ENCODE measurements at places on chromosomes 12 and 14. TPM values are rescaled to one million over a fixed set of nuclear protein-coding genes. Genes with fewer than 3 reads are reported as not detected.

DNA sequence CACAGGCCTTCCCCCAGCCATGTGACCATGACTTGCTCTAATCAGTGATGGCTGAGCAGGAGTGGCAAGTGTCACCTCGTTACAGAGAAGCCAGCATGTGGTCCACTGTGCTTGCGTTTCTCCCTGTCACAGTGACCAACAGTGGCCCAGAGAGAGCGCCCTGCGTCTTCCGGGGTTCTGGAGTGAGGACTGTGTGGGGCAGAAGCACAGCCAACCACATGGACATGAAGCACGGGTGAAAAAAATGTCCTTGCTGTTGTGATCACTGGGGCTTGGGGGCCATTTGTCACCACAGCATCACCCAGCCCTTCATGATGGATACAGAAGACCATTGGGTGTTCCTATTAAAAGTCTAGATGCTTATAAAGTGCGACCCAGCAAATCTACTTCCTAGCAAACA lies 174.6 kb upstream of the C14orf180 start:
- H3K36me3 ChIP-seq, result no peaks in the 10 kb centered on the region
- H3K27me3 ChIP-seq, result no peaks in the 10 kb centered on the region
- DNase-seq, result no peak
- H3K4me3 ChIP-seq, result no peak overlapping the region

GRCh38 chr14:35687335-35687939 lies 121.7 kb downstream of the RALGAPA1 start:
- no peak overlapping the region for H3K27ac ChIP-seq
- DNase-seq, result peak; percentile 26
- H3K4me3 ChIP-seq, result no peak overlapping the region
- H3K27me3 ChIP-seq, result no peaks in the 10 kb centered on the region
- peaks cover 2% of the 10 kb centered on the region for H3K36me3 ChIP-seq

The HOXC10 gene
- total RNA-seq, result 3.8 TPM

DNA sequence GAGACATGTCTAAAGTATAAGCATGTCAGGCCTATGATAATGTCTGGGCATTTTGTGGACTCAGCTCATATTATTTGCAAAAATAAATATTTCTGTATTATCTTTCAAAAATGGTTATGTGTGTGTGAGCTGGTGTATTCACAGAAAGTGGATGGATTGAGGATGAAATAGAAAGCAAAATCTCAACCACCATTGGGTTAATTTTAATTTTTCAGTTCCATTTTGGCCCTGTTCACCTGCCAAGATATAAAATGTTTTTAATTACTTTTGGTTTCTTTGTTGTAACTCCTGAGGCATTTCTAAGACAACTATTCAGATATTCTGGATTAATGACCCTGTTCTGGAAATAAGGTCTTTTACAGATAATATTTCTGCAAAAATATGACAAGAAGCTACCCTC lies 232.7 kb upstream of the PPFIA2 start:
- H3K4me1 ChIP-seq, result no peaks in the 10 kb centered on the region
- H3K4me3 ChIP-seq, result no peak overlapping the region
- no peaks in the 10 kb centered on the region for H3K27me3 ChIP-seq
- H3K36me3 ChIP-seq, result no peaks in the 10 kb centered on the region

The PPP1R1A gene
- total RNA-seq, result 0.61 TPM

DNA sequence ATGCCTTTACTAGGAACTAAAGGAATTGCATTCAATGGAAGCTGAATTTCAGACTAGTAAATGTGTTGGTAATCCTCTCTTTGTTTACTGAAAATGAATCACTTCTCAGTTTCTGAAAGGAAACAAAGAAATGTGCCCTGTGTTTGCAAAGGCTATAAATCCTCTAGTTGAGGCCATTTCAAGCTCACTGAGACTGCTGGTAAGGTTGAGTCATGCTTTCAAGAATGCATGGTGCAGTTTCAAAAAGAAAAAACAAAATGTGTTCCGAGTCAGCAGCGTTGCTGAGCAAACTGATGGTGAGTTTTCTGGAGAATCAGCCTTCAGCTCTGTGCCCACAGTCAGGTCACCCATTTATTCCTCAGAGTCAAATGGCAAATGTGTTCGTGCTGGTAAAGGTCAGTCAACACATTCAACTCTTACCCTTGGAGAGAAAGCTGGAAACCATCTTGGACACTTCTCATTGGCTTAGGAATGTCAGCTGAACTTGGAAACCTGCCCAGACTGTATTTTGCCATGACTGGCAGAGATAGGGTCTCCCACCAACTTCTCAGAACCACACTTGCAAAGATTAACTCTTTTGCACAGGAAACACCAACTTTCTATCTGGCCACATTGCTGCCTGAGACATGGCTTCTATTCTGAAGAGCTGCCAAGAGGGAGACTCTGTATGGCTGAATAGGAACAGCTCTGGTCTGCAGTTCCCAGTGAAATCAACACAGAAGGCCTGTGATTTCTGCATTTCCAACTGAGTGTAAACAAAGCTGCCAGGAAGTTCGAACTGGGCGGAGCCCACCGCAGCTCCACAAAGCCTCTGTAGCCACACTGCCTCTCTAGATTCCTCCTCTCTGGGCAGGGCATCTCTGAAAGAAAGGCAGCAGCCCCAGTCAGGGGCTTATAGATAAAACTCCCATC lies 484.4 kb downstream of the ATP23 start:
- peak overlapping the region; percentile 57 for H3K27ac ChIP-seq
- H3K27me3 ChIP-seq, result no peaks in the 10 kb centered on the region
- peak; percentile 72 for DNase-seq
- peak overlapping the region; percentile 33 for H3K4me3 ChIP-seq
- peaks cover 27% of the 10 kb centered on the region for H3K4me1 ChIP-seq

- no peaks in the 10 kb centered on the region for H3K27me3 ChIP-seq
- peaks cover 1% of the 10 kb centered on the region for H3K36me3 ChIP-seq
- no peak overlapping the region for H3K27ac ChIP-seq
- no peak overlapping the region for H3K4me3 ChIP-seq
- peaks cover 4% of the 10 kb centered on the region for H3K4me1 ChIP-seq
- DNase-seq, result no peak
Observed at GRCh38 chr12:48777501-48778400, 11.1 kb downstream of the ADCY6 start.

DNA sequence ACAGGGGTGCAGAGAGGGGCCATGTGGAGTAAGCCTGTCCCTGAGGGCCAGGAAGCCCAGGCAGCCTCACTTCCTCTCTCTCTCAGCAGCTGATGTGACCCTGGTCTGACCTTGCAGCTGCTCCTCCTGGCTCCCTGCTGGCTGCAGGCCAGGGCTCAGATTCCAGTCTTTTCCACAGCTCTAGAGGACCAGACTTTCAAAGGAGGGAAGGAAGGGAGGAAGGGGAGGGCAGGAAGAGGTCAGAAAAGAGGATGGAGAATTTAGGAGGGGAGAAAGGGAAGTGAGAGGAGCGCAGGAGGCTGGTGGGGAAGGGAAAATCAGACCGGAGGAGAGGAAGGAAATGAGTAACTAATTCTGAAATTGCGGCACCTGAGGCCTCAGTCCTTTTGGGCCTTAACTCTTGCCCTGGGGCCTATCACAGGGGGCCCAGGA lies 40.9 kb upstream of the VASH1 start:
- H3K4me3 ChIP-seq, result no peak overlapping the region
- 0 out of 2 replicates have a peak, but pooled peaks cover 4% of the 10 kb centered on the region for H3K27me3 ChIP-seq
- H3K36me3 ChIP-seq, result no peaks in the 10 kb centered on the region
- no peak for DNase-seq

DNA sequence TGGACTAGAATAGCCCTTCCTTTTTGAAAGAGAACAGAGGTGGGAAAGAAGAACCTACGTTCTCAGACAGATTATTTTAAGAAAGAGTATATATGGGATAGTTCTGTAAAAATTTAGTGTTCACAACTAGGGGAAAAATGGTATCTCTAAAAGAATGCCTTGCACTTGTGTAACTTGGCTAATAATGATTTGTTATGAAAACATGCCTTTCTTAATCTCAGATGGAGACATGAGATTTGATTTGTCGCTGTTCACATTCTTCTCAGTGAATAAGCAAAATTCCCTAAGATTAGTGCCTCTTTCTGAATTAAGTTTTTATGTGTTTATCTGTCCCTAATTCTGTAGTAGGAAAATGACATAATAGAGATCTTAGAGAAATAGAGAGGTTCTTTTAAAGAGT lies 100.8 kb downstream of the USP15 start:
- no peaks in the 10 kb centered on the region for H3K27me3 ChIP-seq
- no peaks in the 10 kb centered on the region for H3K4me1 ChIP-seq
- no peak overlapping the region for H3K4me3 ChIP-seq
- no peak overlapping the region for H3K27ac ChIP-seq
- no peaks in the 10 kb centered on the region for H3K36me3 ChIP-seq
- DNase-seq, result no peak

The FAM186B gene
- 0.42 TPM for total RNA-seq

DNA sequence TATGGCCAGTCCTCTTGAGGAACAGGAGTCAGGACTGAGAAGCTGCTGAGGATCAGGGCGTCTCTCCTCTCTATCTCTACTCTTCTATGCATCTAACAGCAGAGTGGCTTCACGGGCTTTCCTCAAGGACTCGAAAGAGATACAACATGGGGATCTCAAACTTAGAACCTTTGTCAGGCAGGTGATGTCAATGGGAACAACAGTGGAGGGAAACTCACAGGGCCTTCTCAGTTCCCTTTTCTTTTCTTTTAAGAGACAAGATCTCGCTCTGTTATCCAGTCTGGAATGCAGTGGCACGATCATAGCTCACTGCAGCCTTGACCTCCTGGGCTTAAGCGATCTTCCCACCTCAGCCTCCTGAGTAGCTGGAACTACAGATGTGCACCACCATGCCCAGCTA lies 127.6 kb downstream of the PTPN11 start:
- H3K4me3 ChIP-seq, result no peak overlapping the region
- H3K27me3 ChIP-seq, result no peaks in the 10 kb centered on the region
- H3K4me1 ChIP-seq, result no peaks in the 10 kb centered on the region
- no peak for DNase-seq

The CLEC14A gene
- total RNA-seq, result 0.10 TPM

DNA sequence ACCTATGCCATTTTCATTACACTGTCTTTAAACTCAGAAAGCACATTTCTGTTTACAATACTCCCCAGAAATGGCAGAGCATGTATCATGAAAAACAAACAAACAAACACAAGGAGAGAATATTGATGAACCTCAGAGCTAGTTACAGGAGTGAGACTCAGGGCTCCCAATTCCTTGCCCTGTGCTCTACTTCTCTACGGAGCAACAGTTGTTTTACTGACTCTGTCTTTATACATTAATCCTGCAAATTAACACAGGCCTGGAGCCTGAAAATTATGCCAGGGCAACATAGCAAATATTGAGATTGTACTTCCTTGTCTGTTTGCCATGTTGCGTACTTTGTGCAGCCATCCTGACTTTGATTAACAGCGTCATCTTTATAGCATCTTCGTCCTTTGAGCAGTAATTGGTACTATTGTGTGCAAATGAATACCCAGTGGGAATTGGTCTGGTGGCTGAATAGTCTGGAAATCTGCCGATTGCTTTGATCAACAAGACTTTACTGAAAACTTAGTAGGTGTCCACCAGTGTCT lies 15.2 kb upstream of the AKAP6 start:
- no peak for DNase-seq
- no peak overlapping the region for H3K27ac ChIP-seq
- no peaks in the 10 kb centered on the region for H3K36me3 ChIP-seq
- no peaks in the 10 kb centered on the region for H3K27me3 ChIP-seq

DNA sequence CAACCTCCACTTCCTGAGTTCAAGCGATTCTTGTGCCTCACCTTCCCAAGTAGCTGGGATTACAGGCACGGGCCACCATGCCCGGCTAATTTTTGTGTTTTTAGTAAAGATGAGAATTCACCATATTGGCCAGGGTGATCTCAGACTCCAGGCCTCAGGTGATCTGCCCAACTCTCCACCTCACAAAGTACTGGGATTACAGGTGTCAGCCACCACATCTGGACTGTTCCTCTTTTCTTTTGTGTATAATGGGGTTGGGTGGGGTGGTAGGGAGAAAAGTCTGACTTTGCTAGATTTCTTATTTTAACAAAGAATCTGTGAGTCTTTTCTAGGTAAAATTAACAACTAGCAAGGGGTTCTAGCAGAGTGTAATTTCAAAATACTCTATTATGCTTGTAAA lies 92.7 kb upstream of the AMN1 start:
- no peaks in the 10 kb centered on the region for H3K4me1 ChIP-seq
- no peaks in the 10 kb centered on the region for H3K36me3 ChIP-seq
- no peaks in the 10 kb centered on the region for H3K27me3 ChIP-seq

DNA sequence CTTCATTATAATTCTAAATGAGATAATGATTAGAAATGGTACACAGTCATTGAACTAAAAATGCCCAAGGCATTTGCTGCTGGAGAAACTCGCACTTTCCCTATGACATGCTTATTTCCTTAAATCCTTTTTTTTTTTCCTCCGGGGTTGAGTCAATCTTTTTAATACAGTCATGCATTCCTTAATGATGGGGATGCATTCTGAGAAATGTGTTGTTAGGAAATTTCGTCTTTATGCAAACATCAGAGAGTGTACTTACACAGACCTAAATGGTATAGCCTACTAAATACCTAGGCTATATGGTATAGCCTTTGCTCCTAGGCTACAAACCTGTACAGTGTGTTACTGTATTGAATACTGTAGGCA lies 29.8 kb upstream of the DACT1 start:
- no peaks in the 10 kb centered on the region for H3K4me1 ChIP-seq
- DNase-seq, result no peak
- no peak overlapping the region for H3K4me3 ChIP-seq
- no peaks in the 10 kb centered on the region for H3K36me3 ChIP-seq
- no peak overlapping the region for H3K27ac ChIP-seq

The SYCP3 gene
- total RNA-seq, result not detected

DNA sequence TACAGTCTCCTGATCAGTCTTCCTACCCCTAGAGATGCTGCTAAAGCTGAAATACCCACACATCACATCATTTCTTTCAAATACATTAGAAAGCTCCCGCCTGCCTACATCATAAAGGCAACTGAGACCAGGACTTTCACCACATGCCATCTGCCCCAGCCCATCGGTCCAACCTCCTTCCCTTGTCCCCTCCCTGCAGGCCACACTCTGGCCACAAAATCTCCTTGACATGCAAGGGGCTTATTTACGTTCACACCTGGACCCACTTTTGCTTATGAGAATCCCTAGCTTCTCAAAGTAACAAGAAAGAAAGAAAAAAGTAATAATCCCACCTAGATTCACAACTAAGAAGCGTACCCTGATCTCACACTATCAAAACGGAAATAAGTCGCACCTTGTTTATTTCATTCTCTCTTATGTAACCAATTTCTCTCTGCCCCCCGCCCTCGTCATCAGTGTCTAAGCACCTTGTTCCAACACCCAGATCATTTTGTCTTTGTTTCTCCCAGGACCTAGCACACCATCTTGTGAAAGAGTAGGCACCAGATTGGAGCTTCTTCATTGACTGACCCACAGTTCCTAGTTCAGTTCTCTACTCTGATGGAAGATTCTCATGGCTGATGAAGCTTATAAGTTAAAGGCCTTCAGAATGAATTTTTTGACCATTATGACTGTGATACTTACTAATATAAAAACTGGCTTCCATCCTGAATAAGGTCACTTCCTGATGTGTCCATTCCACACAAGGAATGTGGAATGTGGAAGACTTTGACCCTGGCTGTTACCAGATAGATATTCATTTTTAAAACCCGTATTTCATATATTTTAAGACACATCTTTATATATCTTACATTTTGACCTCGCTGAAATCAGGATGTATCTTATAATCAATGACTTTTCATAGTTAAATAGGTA lies 7.7 kb downstream of the WSB2 start:
- no peak for DNase-seq
- H3K4me1 ChIP-seq, result peaks cover 58% of the 10 kb centered on the region
- H3K27me3 ChIP-seq, result no peaks in the 10 kb centered on the region
- H3K36me3 ChIP-seq, result 0 out of 2 replicates have a peak, but pooled peaks cover 3% of the 10 kb centered on the region

GRCh38 chr14:73816393-73816816 lies 35.2 kb upstream of the PTGR2 start:
- H3K4me3 ChIP-seq, result no peak overlapping the region
- H3K27ac ChIP-seq, result no peak overlapping the region
- H3K4me1 ChIP-seq, result no peaks in the 10 kb centered on the region
- no peaks in the 10 kb centered on the region for H3K36me3 ChIP-seq
- no peaks in the 10 kb centered on the region for H3K27me3 ChIP-seq

Data from HCT116 (cell line).